ENCODE measurements at places on chromosomes 11 and 22.

- no peak for DNase-seq
These were observed 1.6 kb upstream of the E2F8 start for GRCh38 chr11:19242179-19242932.

GRCh38 chr11:90321018-90321417, 98.2 kb upstream of the CHORDC1 start:
- no peak for DNase-seq

- DNase-seq, result no peak
These were observed 6.4 kb upstream of the TBC1D22A start for GRCh38 chr22:46756097-46756496.

GRCh38 chr11:126791991-126792390, 208.6 kb downstream of the KIRREL3 start:
- DNase-seq, result no peak

GRCh38 chr11:78069465-78069864, 5.8 kb downstream of the THRSP start:
- peak; percentile 51 for DNase-seq

GRCh38 chr22:31977141-31977841, 33.0 kb downstream of the YWHAH start:
- DNase-seq, result peak; percentile 2

DNA sequence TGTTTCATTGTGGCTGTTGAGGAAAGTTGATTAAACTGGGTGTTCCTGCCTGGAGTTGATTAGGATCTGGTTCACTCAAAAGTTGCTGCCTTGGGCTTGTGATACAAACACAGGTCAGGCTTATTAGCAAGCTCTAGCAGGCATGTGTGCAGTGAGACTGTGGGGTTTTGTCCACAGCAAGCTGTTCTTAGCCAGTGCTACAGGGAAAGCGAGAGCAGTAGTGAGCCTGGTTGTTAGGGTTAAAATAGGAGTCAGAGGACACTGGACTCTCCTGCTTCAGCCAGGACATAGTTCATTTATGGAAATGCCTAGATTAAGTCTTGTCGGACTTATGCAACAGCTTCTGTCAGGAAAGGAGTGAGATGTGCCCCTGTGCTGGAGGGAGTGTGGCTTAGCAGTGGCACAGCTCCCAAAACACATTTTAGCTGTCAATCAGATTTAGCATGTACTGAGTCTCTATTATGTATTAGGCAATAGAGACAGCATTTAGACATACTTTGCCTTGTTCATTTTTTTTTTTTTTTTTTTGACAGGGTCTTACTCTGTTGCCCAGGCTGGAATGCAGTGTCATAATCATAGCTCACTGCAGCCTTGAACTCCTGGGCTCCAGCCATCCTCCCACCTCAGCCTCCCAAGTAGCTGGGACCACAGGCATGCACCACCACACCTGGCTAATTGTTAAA, 8.7 kb downstream of the SNRPD3 start:
- no peak for DNase-seq

DNA sequence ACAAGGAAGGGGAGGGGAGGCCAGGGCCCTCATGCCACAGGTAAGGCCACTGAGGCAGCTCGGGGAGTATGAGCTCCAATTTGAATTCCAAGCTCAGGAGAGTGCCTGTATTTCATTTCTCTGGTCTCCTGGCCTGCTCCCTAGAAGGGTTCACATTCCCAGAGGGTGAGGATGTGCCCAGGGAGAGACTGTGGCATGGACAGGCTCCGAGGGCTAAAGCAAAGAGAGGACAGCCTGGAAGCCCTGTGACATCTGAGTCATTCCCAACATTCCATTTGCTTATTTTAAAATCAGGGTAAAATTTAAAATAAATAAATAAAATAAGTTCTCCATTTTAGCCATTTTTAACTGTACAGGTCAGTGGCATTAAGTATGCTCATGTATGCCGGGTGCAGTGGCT, 18.6 kb upstream of the FOLR1 start:
- DNase-seq, result no peak

DNA sequence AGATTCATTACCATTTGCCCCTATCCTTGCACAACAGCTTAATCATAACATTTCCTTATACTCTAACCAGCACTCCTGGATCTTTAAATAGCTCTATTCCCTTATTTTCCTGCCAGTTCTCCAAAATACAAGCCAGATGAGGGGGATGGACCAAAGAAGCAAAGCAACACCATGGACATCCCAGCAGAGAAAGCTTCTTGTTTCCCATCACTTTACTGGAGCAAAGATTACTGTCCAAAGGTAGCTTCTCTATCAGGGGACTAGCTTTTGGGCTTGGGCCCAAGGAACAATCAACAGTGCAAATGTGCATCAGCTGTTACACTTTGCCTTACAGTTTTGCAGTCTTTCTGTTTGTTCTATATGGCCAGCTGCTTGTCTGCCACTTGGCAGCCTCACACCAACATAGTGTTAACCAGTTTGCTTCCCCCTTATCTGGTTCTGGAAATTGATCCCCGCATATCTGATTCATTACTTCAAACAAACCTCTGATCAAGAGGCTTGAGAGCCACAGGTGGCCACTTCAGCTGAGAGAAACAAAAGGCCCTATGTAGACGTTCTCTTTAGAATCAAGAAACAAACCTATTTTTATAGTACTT, 814.3 kb downstream of the METTL15 start:
- no peak for DNase-seq

- no peak for DNase-seq
These were observed 24.3 kb downstream of the SUSD2 start for GRCh38 chr22:24205438-24206195.

- no peak for DNase-seq
These were observed 7.6 kb downstream of the DLG2 start for GRCh38 chr11:85619499-85619898.

- no peak for DNase-seq
These were observed 212.1 kb downstream of the NELL1 start for GRCh38 chr11:20881328-20882079.

DNA sequence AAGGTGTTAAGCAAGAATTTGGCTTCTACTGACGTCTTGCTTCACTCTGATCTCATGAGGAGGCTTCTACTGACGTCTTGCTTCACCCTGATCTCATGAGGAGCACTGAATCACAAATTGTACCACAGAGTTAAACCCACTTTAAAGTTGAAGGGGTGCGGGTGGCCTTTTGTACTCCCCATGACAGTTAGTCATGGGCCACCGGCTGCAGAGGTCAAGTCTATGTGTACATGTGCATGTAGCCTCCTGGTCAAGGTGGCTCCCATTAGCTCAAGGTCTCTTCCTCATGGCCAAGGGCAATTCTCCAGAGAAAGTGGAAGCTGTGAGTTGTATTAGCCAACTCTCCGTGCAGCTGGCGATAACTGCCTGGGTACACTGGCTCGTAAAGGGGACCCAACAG, 23.1 kb upstream of the FZD4 start:
- no peak for DNase-seq

DNA sequence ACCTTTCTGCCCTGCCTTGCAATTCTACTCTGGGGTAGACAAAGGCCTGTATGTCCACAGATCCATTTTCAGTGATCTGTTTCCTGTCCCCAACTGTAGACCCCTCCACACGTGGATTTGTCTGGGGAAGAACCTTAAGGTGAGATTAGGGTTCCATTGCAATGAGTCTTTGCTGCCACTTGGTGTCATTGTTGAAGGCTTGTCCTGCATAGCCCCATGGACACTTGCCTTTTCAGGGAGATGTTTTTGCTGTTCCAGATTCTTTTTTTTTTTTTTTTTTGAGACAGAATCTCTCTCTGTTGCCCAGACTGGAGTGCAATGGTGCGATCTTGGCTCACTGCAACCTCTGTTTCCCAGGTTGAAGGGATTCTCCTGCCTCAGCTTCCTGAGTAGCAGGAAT, 21.8 kb downstream of the SERPING1 start:
- no peak for DNase-seq

- DNase-seq, result no peak
These were observed 47.3 kb downstream of the TSPAN18 start for GRCh38 chr11:44774108-44774507.

- DNase-seq, result no peak
These were observed 12.6 kb downstream of the RRAS2 start for GRCh38 chr11:14346303-14346955.

GRCh38 chr11:69638941-69639681, 1.8 kb upstream of the CCND1 start:
- no peak for DNase-seq

DNA sequence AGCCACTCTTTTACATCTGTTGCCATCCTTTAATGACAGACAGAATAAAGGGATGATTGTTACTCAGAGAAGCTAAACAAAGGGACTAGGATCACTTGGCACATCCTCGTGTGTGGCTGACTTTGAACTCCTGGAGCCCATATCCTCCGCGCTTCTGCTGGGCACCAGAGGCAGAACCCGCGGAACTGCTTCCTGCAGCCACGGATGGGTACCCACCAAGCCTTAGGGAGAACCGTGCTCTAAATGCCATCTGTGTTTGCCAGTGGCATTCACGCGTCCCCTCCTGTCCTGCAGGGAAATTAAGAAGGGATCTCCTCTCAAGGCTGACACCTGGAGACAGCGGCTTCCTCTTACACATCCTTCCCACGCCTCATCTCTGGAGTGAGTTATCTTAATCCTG, 294.4 kb downstream of the NTM start:
- DNase-seq, result no peak

- DNase-seq, result no peak
These were observed 42.1 kb downstream of the PAMR1 start for GRCh38 chr11:35483131-35483820.

GRCh38 chr11:133443206-133443747, 89.0 kb downstream of the OPCML start:
- no peak for DNase-seq

GRCh38 chr11:128895526-128895925, 4.4 kb downstream of the KCNJ5 start:
- DNase-seq, result no peak
